Fibroblast of skin of scalp (primary cell): ENCODE measurements at places on chromosomes 2 and 18.

GRCh38 chr2:79294994-79295393 is 135.4 kb upstream of the REG3A start:
- no peak for DNase-seq

GRCh38 chr2:240624950-240625621 is at the start of gene GPR35:
Gene GPR35 (plus strand): TSS chr2:240625480. CDS start chr2:240629953, 4,473 bp downstream.
- DNase-seq = peak; percentile 89

DNA sequence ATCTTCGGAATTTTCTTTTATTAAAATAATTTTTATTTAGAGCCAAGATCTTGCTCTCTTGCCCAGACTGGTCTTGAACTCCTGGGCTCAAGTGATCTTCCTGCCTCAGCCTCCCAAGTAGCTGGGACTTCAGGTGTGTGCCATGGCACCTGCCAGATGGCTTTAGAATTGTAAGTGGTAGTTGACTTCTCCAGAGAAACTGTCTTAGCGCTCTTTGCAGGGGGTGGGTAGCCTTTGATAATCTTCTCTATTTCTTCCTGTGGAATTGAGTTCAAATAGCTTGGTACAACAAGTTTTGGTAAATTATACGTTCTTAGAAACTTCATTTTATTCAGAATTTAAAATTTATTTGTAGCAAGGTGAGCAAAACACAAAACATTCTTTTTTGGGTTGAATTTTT is 113.3 kb downstream of the LDLRAD4 start:
- no peak for DNase-seq

DNA sequence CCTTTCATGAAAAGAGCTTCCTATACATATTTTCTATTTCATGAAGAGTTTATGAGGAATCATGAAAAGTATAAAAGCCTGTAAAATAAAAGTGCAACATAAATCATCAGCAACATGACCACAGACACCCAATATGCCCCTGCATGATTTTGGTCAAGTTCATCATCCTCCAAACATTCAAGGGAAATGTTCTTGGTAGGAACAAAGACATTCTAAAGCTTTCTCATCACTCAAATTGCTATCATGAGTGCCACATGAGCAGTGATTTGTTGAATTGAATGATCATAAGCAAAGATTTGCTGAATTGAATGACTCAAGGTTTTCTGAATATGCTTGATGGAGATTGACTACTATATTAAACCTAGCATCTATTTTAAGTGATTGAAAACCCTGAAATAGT is 172.2 kb downstream of the MBD2 start:
- DNase-seq = no peak

- DNase-seq = no peak
Measured at GRCh38 chr2:157471078-157471477, 27.2 kb upstream of the CYTIP start.

- no peak for DNase-seq
Measured at GRCh38 chr2:44118257-44118656, 50.4 kb upstream of the PPM1B start.

DNA sequence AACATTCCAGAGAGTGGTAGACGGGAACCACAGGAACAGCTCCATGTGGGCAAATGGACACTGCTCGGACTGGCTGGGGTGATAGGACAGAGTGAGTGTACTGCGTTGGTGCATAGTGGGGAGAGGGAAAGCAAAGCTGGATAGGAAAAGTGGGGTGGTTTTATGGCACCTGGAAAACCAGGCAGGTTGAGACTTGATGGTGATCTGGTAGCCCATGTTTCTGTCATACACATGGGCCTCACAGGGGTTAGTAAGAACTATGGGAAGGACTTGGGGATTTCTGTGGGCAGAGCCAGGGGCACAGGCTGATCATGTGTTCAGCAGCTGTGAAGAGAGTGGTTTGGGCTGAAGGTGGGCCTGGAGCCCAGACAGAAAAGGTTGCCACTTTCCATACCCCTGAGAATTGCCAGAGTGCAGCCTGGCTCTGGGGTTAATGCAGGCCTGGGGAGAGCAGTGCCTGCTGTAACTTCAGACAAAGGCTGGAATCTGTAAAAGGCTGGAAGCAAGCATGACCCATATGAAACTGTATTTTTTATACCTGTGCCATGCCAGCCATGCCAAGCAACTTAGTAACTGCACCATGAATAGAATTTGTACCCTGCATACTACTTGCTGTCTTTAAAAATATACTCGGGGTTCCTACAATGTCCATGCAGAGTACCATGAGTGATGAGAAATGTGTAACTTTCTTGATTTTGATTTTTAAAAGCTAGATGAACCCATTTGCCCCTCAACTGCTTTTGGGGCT is 41.9 kb downstream of the RPIA start:
- DNase-seq = no peak

- DNase-seq = peak; percentile 39
Measured at GRCh38 chr2:88729061-88729745, 37.7 kb downstream of the RPIA start.

DNA sequence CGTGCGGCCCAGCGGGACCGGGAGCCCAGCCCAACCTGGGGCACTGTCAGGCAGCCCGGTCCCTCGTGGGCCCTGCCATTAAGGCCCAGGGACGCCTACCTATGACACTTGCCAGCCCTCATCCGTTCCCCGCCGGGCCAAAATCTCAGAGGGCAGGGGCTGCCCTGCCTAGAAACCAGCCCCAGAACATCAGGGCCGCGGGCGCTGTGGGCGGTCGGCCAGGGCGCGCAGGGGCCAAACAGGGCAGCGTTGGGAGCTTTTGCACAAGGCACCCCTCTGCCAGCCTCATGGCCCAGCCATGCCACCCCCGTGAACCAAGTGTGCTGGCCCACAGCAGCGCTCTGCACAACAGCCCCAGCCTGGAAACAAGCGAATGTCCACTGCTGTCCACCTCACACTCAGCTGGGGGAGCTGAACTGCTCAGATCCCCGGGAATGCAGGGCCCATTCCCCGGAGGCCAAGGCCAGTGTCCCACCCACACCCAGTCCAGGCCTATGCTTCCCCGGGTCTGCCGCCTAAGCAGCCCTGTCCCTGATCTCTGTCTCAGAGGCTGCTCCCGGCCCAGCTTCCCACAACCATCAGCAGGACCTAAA is 3.5 kb upstream of the NEURL3 start:
- DNase-seq = no peak

- no peak for DNase-seq
Measured at GRCh38 chr2:120111193-120111592, 98.3 kb downstream of the EPB41L5 start.

GRCh38 chr18:55635439-55635838 is 47.4 kb upstream of the TCF4 start:
- no peak for DNase-seq

DNA sequence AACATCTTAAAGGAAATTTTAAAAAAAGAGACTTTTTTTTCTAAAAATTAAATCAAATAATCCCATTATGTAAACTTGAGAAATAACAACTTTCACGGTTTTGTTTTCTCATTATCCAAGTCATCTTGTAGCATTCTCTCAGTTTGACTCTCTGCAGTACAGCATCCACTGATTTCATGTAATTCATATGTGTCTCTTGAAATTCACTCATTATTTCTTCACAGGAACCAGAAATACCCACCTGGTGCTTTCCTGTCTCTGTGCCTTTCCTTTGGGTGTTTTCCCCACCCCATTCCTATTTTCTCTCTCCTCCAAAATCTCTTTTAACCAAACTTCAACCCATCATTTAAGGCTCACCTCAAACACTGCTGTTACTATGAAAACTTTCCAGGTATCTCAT is 116.1 kb upstream of the STK17B start:
- DNase-seq = no peak

GRCh38 chr2:239684996-239685395 is 284.2 kb upstream of the HDAC4 start:
- DNase-seq = no peak

DNA sequence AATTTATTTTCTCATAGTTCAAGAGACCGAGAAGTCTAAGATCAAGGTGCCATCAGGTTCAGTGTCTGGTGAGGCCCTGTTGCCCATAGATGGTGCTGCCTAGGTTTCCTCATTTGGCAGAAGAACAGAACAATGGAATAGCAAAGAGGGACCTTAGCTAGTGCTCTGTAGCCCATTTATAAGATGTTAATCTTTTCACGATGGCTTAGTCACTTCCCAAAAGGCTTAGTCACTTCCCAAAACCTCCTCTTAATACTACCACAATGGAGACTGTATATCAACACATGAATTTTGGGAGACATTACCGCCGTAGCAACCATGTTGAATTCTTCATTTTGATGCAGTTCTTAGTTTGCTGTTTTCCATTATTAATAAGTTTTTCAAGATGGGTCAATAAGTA is 246.3 kb upstream of the NRP2 start:
- DNase-seq = no peak

- no peak for DNase-seq
Measured at GRCh38 chr2:186098821-186099220, 360.2 kb downstream of the FSIP2 start.

- no peak for DNase-seq
Measured at GRCh38 chr2:195648787-195649186, 8.2 kb upstream of the SLC39A10 start.

DNA sequence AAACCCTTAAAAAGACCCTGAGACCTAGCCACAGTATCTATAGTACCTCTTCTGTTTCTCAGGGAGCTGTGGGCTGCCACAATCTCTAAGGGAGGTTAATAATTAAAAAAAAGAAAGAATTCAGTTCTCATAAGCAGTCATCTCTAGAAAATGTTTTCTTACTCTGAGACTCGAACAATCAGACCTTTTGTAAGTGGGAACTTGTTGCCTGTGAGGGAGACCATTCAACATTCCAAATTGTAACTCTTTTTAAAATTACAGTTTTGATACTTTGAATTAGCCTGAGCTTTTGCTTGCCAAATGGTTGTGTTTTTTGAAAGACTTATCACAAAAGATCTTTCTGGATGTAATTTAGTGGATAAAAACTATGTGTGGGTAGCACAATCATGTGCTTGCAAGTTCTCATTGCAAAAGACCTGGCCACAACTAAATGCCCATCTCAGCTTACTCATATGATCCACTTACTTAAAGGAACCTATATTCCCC is 33.3 kb downstream of the IL1R2 start:
- DNase-seq = peak; percentile 42

- peak; percentile 88 for DNase-seq
Measured at GRCh38 chr2:207473049-207473930, 56.5 kb upstream of the CREB1 start.

DNA sequence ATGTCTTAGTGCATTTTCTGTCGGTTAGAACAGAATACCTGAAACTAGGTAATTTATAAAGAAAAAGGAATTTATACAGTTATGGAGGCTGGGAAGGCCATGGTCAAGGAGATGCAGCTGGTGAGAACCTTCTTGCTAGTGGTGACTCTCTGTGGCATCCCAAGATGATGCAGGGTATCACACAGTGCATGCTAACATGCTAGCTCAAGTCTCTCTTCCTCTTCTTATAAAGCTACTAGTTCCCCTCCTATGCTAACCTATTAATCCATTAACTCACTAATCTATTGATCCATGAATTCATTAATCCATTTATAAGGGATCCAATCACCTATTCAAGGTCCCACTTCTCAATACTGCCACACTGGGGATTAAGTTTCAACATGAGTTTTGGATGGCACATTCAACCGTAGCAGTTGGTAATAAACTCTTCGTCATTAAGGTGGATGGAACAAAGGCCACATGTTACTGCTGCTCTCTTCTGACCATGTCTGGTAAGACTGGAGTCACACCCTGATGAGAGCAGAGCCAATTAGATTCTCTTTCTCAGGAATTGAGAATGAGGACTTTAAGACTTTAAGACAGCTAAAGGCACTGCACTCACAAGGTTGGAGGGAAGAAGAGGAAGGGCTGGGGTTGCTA is 211.6 kb upstream of the SMAD7 start:
- no peak for DNase-seq

DNA sequence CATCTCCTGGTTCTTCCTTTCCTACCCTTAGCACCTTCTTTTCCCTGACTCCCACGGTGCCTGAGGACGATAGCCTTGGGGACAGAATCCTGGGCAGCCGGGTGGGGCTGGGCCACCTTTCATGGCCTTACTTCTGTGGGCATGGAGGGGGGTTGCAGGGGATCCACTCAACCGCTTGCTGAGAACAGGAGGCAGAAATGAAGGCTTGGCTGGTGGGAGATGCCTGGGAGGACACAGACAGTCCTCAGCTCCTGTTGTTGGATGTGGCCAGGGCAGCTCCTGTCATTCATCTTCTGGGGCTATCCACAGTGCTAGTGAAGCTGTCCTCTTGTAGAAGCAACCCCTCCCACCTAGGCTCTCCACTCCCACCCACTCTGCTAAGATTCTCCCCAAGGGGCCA is 95.5 kb upstream of the CELF4 start:
- no peak for DNase-seq

GRCh38 chr2:220619525-220620220 is 952.4 kb downstream of the EPHA4 start:
- DNase-seq = no peak

DNA sequence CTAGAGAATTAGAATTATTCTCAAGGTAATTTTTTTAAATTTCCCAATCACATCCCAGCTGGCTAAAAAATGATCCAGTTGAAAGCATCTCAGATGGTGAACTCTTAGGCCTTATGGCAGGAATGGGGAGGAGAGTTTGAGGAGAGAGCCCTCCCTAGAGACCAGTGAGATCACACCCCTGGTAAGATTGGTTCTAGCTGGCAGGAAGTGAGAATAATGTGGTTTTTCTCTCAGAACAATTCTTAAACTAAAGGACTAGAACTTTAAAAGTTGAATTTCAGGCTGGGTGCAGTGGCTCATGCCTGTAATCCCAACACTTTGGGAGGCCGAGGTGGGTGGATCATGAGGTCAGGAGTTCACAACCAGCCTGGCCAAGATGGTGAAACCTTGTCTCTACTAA is 120.2 kb downstream of the MYO3B start:
- DNase-seq = peak; percentile 27

DNA sequence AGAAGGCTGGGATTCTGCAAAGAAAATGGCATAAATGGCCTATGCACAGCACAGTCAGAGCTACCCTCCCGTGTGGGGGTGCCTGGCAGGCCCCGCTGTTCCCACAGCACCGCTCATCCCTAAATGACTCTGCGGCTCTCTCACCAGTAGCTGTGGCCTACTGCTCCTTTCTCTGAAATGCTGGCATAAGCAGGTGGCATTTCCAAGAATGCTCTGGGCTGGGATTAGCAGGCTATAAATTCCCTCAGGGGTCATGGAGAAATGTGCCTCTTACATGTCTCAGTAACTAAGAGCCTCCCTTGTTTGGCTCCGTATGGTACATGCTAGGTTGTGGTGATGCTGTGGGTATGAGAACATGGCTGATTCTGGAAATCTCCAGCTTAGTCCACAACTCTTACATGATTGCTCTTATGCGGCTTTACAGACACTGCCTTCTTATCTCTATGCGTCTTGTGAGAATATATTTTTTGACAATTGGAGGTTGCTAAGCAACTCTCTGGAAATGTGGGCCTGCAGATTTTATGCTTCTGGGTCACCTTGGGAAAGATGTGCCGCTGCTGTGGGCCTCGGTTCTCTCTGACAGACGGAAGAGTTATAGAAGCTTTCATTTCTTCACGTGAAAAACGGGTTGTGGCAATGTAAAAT is 80.3 kb upstream of the GATA6 start:
- no peak for DNase-seq

- no peak for DNase-seq
Measured at GRCh38 chr2:105780606-105781005, 35.9 kb downstream of the NCK2 start.
